ENCODE measurements at places on chromosomes 3 and 15.

DNA sequence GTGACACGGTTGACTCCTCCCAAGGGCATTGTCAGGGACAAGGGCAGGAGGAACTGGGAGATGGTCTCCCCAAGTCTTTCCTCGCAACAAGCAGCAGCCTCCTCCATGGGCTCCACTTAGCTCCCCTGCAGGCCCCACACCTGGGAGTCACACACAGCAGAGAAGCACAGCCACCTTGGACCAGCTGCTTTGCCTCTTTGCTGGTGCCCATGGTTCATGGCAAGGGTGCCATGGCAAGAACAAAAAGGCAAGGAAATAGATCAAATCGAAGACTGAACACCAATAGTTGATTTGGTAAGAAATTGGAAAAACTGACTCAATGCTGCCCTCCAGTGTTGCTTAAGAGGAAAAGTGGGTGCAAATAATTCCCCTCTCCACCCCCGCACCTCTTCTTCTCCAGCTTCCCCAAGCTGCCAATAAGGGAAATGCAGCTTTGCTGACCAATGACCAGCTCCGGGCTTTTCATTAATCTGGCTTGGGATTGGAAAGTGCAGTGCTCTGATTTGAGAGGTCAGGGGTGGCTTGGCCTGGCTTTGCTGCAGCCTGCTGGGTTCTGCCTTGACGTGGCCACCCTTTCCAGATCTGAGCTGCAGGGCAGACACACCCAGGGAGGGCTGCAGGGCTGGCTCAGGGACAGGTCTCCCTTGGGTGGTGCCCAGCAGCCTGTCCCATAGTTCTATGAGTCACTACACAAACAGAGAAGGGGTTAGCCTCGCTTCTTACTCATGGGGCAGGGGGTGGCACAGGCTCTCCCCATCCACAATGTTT, 162.0 kb downstream of the KLF13 start:
- DNase-seq: peak; percentile 57

DNA sequence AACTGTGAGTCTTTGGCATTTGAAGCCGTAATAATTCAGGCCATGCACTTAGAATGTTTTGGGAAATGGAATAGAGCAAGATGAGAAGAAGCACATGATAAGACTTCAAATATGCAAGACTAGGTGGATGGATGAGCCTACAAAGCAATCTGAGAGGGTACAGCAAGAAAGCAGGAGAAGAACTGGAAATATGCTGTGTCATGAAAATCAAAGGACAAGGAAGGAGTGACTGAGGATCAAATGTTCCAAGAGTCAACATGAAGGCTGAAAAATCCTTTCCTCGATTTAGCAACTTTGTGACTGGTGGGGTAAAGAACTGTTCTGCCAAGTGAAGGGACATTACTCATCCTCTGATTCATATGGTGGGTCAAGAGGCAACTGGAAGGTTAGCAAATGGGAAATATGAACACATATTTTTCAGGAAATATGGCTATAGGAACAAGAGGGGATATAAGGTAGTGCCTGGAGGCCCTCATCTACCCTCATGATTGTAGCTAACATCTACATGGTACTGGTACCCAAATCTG, 803.7 kb upstream of the ARRDC4 start:
- DNase-seq: no peak

DNA sequence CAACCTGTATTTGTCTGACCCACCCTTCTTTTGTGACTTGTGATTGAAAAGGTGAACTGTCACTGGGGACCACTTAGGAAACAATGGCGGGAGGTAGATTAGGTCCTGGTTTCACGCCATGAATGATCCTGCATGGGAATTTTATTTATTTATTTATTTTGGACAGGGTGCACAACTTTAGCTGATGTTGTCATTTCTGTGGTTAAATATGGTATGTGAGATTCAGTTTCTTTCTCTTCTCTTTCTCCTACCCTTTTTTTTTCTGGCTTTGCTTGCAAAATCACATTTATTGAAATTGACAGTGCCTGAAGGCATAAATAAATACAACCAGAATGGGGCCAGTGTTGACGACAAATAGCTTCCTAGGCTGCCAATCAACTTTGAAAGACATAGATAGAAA, 18.0 kb upstream of the HTR3E start:
- no peak for DNase-seq

DNA sequence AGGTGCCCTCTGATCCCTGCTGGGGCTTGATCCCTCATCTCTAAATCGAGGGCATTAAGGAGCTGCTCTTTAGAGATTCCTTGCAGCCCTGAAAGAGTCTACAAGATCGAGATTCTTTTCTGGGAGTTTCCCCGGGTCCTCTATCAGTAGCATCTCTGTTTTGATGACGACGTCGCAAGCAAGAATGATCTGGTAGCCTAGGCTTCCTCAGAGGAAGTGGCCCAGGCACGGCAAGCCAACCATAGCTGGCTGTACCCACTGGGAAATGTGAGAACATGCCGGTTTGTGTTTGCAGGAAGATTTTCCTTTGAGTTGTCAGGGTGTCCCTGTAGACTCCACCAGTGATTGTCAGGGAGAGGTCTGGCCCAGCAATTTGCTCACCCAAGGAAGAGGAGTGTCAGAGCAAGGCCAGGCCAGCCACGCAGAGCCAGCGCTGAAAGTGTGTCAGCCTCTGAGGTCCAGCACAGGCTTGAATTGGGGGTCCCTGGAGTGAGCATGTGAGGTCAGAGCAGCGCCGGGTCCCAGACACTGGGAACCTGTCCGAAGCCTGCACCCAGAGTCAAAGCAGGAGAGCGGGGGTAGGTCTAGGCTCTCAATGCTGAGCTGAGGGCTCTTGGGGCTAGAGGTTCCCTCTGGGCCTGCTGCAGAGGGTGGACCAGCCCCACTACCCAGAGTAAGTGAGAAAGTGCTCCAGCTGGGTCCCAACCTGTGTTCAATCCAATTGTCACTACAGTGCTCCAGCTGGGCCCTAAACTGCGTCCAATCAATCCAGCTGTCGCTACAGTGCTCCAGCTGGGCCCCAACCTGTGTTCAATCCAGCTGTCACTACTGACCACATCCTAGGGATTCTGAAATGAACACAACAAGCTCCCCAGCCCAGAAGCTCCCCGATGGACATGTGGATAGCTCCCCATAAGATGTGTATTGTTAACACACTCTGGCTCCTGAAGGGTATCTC, 95.7 kb downstream of the CHDH start:
- no peak for DNase-seq

- no peak for DNase-seq
These were observed 8.4 kb upstream of the ISL2 start for GRCh38 chr15:76328106-76328696.

- DNase-seq: peak; percentile 42
These were observed 41.9 kb upstream of the SPESP1 start for GRCh38 chr15:68888419-68888818.

DNA sequence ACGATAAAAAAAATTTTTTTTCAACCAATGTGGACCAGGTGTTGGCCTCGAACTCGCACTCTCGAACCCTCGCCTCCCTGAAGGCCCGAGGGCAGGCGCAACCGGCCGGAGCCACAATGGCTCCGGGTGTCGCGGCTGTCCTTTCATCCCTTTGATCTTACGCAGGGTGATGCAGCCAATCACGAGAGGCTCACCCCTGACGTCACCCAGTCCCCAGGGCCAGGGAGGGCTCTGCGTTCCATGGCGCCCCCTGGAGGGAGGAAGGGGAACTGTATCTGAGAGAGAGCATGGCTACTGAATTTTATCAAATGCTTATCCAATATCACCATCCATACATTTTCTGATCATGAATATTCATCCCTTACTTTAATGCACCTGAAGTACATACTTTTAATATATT, 15.4 kb upstream of the GMNC start:
- DNase-seq: peak; percentile 35

DNA sequence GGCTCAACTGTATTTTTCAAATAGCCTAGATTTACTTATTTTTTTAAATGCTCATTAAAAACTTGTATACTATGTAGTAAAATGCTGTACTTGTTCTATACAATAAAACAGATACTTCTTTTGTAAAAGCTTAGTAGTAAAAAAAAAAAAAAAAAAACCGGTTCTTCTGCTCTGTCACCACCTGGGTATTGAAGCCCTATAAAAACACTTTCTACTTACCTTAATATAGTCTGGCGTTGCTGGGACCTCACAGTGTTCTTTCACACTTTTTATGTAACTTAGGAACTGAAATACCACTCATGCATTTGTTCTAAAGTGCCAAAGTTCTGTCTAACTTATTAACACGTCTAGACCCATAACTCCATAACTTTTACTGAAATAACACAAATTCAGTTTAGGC, 61.4 kb downstream of the TASOR start:
- no peak for DNase-seq

GRCh38 chr3:64686446-64686908, 1.3 kb downstream of the ADAMTS9 start:
- no peak for DNase-seq

- no peak for DNase-seq
These were observed 155.3 kb upstream of the MBNL1 start for GRCh38 chr3:152113413-152113812.

DNA sequence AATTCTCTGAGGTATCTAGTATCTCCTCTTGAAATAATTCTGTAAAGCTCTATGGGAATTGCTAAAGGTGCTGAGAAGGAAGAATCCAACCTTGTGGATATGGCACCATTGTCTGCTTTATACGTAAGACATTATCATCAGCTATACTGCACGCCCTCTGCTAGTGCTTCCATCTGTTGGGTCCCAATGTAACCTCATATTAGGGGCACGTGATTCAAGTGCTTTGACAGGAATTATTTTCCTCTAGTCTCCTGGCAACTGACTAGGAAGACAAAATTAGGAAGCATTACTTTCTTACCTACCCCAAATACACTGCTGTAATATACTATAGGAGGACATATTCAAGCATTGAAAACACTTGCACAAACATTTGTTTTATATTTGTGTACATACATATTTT, 24.0 kb downstream of the COPS2 start:
- no peak for DNase-seq

DNA sequence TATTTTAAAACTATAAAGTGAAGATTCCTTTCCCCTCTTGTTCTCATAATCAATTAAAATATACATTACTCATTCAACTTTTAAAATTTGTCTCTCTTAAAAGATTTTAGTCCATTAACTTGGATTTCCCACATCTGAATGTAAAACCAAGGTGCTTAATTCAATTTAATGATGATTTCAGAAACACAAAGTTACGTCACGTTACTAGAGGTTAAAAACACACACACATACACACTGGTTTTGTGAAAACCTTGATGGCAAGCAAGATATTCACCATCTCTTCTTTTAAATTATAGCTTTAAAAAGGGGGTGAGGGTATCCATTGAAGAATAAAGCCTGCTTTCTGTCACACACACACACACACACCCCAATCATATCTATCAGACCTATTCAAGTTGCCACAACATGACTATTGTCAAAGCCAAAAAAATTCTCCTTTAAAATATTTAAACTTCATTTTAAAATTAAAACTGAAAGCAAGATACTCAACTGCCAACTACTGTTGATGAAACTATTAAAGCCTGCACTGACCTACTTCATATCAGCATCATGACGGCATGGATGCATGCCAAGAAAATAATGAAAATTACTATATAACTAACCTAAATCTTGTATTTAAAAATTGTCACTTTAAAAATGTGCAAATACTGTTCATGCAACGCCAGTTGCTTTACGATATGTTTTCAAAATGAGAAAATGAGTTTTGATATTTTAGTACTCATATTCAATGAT, 2.1 kb downstream of the RFX7 start:
- no peak for DNase-seq

DNA sequence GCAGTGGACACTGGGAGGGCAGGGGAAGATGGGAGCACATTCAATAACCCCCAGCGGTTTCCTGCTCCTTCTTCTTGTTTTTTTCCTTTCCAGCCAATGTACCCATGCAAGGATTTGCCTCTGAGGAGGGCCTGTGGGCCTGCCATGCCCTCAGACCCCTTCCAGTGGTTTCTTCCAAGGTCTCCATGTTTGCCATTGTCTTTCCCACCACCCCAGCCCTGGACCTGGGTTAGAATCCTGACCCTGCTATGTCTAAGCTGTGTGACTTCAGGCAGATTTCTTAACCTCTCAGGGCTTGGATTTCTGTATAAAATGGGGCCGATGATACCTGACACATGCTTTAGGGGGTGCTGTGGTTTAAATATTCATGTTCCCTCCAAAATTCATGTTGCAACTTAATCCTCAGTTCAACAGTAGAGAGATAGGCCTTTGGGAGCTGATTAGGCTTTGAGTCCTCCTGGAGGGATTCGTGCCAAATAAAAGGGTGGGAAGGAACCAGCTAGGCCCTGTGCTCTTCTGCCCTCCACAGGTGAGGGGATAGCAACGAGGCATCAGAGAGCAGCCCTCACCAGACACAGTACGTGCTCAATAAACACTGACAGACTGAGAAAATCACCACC, 46.3 kb upstream of the FLNB start:
- DNase-seq: no peak

DNA sequence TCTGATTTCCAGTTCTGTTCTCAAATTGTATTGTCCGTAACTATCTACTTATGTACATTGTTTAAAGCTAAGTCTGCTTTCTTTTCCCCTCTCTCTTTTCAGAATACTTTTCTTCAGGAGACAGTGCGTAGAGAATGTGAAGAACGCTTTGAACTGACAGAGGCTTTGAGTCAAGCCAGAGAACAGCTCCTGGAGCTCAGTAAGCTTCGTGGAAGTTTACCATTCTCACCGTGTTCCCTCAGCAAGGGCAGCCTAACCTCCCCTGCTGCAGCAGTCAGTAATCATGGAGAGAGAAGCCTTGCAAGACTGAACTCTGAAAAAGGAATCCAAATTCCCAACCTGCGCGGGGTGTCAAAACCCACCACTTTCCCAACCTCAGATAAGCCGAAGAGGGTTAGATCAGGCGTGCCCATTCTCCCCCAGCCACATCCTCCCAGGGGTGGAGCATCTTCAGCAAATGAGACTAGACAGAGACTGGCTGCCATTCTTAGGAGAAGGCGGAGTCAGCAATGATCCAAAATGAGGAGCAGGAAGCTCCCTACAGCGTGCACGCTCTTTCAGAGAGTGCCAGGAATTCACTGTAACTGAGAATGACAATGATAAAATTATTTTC, 114.6 kb downstream of the CCNL1 start:
- no peak for DNase-seq

DNA sequence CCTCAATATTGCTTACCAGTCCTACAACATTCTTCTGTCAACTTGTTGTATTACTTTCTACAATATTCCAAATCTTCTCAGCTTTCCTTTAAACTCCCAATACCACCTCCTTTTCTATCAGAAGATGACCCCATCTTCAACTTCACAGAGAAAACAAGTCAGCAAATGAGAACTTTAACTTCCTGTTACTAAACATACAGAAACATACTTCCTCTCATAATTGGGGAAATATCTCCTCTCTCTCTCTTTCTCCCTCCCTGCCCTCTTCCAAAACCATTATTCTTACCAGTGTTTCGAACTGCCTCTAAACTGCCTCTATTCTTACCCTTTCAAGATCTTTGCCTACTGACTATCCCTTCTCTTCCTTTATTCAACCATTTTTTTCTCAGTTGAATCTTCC, 1.8 kb upstream of the SNAP23 start:
- no peak for DNase-seq

GRCh38 chr3:12393894-12394293, 90.4 kb upstream of the TSEN2 start:
- no peak for DNase-seq

- DNase-seq: peak; percentile 63
These were observed 134.4 kb downstream of the TMCO5A start for GRCh38 chr15:38068626-38069391.

- DNase-seq: peak; percentile 41
These were observed 86.5 kb upstream of the PRR20G start for GRCh38 chr3:127374086-127375010.
